Osteoblast (primary cell): ENCODE measurements at places on chromosomes 4 and X. TPM values are rescaled to one million over a fixed set of nuclear protein-coding genes. Genes with fewer than 3 reads are reported as not detected.

Gene SLC49A3
- 11.6 and 13.6 TPM in 2 replicates for total RNA-seq

Gene AMTN
- not detected in 2 replicates for total RNA-seq

Gene SCRG1
- 0.88 and 7.6 TPM in 2 replicates for total RNA-seq

GRCh38 chr4:176207839-176208238, 12.5 kb upstream of the SPATA4 start:
- DNase-seq, result no peak

DNA sequence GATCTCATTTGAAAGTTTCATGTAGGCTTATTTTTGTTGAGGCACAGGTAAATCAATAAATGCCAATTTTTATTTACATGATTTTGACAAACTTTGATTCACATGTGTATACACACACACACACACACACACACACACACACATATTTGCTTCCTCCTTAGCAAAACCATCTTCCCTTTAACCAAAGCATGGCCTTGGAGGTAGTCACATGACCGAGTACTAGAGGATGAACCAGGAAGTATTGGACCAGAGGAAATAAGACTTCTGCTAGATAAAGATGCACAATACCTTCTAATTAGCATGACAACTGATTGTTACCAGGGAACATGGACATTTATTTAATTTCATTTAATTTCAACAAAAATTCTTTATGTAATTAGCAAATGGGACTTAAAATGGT, 23.4 kb upstream of the CFAP299 start:
- no peak for DNase-seq

DNA sequence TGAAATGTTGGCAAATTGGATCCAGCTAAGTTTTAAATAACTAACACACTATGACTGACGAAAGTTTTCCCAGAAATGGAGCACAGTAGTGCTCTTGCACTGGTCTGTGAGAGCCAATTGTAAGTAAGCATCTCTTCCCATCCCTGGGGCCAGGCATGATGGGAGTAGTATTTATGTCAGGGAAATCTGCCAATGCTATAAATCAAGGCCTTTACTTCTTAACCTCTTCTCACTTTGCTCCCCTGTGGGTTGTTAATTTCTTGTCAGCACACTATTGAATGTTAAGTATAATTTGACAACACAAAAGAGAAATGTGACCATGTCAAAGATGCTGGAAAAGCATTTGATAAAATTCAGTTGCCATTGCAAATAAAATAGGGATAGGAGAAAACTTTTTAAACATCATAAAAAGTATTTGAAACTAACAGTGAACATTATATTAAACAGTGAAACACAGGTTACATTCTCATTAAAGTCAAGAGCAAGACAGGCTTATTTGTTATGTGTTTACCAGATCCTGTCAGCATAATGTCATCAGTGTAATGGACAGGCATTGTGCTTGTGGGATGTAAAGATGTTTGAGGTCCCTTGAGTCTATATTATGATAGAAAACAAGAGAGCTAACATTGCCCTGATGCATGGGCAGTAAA, 5.0 kb downstream of the F8A1 start:
- DNase-seq, result no peak

GRCh38 chr4:156413239-156414135, 459.8 kb upstream of the CTSO start:
- peak; percentile 41 for DNase-seq

GRCh38 chr4:56979421-56980072, 851 bp downstream of the POLR2B start:
- DNase-seq, result no peak

DNA sequence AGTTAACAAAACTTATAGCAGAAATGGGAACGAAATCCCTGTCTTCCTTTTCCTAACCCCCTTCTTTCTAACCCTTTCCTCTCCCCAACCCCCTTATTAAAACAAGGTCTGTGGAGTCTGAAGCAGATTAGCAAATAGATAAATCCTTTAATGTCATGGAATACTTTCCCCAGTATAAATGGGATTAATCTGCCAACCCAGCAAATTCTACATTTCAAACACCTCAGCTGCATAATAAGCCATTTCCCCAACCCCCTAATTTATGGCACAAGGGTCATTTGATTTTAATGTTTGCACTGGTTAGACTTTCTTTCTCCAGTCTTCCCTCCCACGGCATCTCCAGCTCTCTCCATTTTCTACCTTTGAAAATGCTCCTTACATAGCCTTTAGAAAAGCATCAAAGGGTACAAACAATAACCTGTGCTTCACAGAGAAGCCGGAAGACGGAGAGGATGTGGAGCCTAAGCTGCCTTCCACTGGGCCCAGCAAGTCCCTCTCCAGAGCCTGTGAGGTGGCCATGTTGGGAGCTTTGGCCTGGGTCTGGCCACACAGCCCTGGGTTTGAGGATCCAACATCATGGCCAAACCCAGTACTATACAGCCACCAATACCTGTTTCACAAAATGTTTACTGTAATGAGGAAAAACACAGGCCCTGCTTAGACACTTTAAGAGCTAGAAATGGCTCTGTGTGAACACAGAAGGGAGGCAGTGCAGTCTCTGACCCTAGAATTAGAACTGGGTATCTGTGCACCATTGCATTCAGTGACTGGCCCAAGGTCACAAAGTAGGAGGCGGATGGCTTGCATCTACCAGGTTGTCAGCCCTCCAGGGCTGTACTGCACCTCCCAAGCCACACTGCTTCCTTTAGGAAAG, 56.9 kb upstream of the SPRY1 start:
- no peak for DNase-seq

- no peak for DNase-seq
These were observed 185.6 kb upstream of the S100G start for GRCh38 chrX:16464369-16464768.

DNA sequence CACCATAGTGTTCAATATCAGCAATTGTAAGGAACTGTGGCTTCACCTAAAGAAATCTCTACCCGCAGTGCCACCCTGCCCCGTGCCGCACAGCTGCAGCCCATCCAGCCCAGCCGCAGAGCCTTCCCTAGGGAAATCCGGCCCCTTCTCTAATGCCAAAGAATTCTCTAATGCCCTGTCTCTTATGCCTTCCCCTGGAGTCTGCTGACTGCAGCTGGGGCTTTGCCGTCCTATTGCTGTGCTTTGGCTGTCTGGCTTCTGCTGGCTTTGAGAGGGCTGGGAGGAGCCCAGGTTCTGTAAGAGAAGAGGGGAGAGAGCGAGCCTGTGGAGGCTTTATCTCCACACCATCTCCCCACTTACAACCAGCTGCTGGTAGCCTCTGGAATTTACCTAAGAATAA, 85.9 kb upstream of the HELT start:
- no peak for DNase-seq
